ENCODE measurements at places on chromosomes 6 and 20.
A peak's percentile ranks its signal among the peaks of the same experiment; 100 is the strongest.

DNA sequence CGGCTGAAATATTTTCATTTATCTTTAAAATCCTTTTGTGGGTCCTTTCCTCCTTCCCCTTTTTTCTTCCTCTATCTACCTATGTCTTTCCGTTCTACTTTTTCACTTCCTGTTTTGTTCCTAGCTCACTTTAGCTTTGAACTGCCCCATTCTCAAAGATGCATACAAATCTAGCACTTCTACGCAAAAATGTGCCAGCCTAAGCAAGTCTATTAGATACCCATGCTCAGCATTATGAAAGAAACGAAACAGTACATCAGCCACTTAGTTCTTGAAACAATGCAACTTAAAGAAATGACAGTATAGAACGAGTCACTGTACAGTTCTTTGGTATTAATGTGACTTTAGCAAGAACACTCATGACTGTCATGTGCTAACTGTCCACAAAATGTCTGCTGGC, 47.3 kb upstream of the MARCKS start:
- DNase-seq, result peak; percentile 76

- no peak for DNase-seq
These were observed 47.9 kb upstream of the DDR1 start for GRCh38 chr6:30836431-30836866.

- DNase-seq, result no peak
These were observed 12.1 kb upstream of the HINT3 start for GRCh38 chr6:125944434-125944816.

- DNase-seq, result no peak
These were observed 615.1 kb upstream of the NRSN1 start for GRCh38 chr6:23510778-23511510.

DNA sequence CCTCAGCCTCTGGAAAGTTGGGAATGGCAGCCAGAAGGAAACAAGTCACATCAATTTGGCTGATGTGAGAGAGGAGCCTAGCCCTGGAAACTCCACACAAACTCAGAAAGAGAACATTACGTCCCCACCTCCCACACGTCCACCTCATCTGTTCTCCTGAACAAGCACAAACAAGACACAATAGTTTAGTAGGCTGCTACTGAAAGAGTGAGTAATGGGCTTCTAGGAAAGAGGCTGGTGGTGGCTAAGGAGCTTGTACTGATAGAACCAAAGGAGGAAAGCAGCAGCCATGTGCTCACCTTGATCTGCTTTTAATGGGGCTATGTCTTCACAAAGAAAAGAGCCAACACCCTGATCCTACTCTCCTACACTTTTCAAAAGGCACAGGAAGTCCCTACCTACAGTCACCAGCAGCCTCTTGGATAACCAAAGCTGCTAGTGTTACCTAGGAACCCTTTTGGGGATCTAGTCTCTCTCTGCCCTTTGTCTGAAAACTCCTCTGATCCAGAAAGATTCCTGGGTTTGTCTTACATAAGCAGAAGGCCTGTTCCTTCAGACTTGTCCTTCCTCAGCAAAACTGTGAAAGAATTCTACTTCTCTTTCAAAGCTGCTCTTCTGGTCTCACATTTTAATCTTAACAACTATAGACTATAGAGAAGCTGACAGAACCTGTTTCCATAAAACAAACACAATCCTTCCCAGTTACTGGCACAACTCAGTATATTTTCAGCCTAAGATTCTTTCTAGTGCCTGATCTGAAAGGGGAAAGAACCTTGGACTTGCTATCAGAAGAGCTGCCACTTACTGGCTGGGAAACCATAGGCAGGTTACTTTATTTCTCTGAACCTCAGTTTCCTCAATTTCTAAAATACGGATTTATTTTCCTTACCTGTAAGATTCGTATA, 3.1 kb downstream of the PLAGL2 start:
- DNase-seq, result no peak

DNA sequence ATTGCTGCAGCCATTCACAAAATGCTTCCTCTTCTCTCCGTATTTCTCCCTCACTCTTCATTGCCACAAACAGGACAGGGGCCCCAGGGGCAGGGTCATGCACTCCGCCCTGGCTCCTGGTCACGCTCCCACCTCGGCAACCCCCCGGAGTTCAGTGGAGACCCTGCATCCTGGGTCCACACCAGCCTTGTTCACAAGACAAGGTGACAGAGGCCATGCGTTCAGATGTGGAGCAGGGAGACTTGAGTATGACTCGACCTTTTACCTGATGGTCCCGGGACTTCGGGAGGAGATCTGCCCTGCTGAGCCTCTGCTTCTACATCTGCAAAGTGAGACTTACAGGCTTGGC, 49.4 kb downstream of the ANKRD60 start:
- no peak for DNase-seq

GRCh38 chr6:6701864-6702263, 113.3 kb downstream of the LY86 start:
- no peak for DNase-seq

DNA sequence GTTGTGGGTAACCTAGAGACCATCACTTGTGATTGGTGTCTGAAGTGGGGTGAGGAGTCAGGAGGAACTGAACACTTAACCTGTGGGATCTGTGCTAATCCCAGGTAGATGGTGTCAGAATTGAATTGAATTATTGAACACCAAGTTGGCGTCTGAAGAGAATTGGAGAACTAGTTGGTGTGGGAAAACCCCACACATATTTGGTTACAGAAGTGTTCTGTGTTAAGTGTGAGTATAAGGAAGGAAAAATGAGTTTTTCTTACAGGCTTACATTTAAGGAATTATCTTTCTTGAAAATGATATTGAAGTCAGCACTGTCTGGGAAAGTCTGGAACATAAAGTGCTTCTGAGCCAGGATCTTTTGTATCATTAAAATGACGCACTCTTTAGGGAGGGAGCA, 182.9 kb upstream of the ECI2 start:
- no peak for DNase-seq

GRCh38 chr6:84768442-84769174, 4.2 kb upstream of the TBX18 start:
- DNase-seq, result no peak

GRCh38 chr6:15527838-15528617, 134.8 kb downstream of the DTNBP1 start:
- no peak for DNase-seq

DNA sequence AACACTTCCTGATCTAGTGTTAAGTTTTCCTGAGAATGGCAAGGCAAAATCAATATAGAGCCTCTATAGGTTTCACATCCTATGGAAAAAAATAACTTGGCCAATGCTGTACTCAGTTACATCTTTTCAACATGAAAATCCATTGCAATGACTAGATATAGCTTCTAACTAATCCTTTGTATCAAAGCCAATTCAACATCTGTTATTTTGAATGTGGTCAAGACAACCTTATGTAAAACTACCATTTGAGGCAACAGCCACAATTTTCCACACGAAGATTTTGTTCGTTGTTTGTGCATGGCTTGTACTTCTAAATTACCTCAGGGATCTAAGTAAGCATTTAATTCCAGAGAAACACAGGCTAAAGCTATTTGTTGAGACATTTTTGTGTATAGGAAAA, 637.8 kb upstream of the EYS start:
- DNase-seq, result no peak

DNA sequence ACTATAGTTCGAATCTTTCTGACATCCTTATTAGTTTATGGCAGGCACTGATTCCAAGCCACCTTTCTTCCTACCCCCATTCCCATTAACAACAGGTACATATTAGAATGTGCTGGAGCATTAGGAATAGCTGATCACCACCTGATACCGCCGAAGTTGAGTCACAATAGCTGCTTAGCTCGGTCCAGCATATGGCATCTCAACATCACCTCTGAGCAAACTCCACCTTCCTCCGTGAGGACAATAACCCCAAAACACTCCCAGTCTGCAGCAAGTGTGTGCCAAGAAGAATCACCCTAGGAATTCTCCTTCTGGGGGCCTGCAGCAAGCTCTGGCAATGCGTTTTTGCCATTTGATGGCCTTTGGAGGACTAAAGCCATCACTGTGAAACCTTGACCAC, 8.7 kb downstream of the PMEPA1 start:
- DNase-seq, result no peak

DNA sequence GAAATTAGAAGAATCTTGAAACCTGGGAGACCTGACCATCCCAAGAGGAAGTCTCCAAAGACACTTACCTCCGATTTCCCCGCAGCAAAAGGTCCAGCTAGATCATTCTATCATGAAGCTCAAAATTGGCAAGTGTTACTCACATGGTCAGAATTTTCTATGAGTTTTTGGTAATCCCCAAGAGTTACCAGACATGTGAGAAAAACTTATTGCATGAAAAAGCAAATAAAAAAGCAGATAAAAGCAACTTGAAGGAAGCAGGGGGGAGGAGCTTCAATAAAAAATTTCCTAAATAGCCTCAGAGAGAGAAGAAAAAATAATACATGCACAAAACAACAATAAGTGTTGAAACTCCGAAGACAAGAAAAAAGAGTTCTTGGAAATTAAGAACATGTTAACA, 27.3 kb downstream of the VNN1 start:
- DNase-seq, result no peak

DNA sequence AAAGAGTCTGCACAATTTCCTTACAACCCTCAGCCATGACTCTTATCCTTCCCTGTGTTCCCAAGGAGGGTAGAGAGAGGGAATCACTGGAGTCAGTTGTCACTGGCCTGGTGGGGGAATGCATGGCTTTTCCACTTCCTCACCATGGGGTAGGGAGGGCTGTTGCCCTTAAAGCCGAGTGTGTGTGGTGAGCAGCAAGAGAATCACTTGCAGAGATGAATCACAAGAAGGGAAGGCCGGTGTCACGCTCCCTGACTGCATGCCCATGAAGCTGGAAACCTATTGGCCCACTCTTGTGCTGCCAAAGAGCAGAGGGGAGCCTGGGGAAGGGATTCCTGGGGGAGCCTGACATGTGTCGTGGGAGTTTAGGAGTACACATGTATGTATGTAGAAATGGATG, 18.1 kb upstream of the BMP6 start:
- DNase-seq, result no peak

DNA sequence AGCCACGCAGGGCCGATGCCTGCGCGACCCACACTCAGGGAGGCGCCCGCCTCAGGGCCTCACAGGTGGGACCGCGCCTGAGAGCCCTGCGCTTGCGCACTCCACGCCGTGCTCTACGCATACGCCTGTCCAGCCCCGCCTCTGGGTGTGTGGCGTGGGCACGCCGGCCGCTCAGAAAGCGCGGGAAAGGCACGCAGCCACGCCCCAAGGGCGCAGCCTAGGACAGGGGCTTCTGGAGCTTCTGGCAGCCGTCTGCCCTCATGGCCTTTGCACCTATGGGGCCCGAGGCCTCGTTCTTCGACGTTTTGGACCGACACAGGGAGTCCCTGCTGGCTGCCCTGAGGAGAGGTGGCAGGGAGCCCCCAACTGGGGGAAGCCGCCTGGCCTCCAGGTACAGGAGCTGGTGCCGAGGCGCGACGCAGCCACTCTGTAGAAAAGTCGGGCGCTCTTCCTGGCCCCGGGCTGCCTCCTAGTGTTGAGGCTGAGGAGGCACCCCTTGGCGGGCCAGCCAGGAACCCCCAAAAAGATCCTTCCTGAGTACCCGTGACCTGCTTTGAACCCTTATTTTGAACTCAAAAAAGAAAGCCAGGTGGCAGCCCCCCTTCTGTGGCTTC, at the start of gene SPO11:
Gene SPO11 (plus strand): TSS at position 196 of the 614 bp plus-strand sequence. CDS start 65 bp downstream, at position 261.
- DNase-seq, result no peak

DNA sequence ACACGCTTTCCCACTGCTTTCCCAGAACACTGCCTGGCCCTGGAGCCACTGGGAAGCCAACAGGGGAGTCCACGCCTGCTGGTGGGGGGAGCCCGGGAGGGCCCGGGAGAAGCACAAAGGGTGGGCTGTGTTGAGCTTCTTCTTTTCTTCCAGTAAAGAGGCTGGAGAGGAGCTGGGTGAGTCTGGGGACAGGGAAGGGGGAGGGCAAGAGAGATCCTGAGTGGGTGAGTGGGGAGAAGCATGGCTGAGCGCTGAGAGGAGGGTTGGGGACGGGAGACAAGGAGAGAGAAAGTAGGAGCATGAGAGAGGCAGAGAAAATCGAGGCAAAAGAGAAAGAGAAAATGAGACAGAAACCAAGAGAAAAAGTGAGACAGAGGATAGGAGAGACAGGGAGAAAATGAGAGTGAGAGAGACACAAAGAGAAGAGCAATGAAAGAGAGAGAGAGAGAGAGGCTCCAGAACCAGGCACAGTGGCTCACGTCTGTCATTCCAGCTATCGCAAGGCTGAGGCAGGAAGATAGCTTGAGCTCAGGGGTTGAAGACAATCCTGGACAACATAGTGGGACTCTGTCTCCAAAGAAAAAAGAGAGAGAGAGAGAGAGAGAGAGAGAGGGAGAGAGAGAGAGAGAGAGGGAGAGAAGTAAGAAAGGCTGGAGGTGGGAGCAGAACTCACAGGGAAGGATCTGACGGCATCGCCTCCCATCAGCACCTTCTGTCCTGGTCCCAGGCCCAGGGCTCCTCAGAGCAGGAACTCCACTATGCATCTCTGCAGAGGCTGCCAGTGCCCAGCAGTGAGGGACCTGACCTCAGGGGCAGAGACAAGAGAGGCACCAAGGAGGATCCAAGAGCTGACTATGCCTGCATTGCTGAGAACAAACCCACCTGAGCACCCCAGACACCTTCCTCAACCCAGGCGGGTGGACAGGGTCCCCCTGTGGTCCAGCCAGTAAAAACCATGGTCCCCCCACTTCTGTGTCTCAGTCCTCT, 2.0 kb downstream of the LST1 start:
- DNase-seq, result no peak

- no peak for DNase-seq
These were observed 38.7 kb upstream of the ZBP1 start for GRCh38 chr20:57658833-57659516.

DNA sequence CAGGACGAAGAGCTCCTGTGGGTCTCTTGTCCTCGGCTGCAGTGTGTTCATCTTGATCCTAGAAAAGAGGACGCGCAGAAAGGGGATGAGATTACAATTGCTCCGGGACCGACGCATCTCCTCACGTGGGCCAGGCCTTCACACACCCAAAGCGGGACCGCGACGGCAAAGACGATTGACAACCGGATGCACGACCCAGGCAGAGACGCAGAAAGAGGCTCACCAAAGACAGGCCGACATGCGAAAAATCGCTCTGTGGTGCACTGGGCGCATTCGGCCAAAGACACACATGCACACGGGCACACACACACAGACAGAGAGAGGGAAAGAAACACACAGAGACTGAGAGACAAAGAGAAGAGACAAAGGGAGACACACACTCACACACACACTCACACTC, 1089.9 kb upstream of the DEFB115 start:
- no peak for DNase-seq

- DNase-seq, result no peak
These were observed 48.0 kb upstream of the STK35 start for GRCh38 chr20:2053615-2054014.

DNA sequence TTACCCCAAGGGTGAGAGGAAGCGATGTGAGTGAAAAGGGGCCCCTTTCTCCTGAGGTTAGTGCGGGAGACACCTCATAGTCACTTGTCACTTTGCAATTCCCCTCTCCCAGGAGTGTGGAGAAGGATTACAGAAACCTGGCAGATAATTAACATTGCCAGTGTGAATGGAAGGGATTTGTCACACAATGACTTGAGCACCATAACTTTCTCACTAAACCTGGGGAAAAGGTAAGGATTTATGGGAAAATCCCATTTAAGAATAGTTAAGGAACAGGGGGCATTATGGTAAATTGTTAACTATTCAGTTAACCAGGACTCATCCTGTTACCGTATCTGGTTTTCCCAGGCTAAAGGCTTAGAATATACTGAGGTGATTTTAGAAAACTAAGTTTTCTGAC, 219.5 kb upstream of the JAG1 start:
- no peak for DNase-seq

All from GM12864 (cell line).